ENCODE measurements at places on chromosomes 11 and 22.

GRCh38 chr22:46758121-46758520, 4.3 kb upstream of the TBC1D22A start:
- no peak for DNase-seq

GRCh38 chr11:76670485-76671236, at the start of gene LRRC32:
Gene LRRC32, minus strand, starts transcription at chr11:76670747. Its CDS starts 4,793 bp downstream, at chr11:76665954.
- DNase-seq, result no peak

DNA sequence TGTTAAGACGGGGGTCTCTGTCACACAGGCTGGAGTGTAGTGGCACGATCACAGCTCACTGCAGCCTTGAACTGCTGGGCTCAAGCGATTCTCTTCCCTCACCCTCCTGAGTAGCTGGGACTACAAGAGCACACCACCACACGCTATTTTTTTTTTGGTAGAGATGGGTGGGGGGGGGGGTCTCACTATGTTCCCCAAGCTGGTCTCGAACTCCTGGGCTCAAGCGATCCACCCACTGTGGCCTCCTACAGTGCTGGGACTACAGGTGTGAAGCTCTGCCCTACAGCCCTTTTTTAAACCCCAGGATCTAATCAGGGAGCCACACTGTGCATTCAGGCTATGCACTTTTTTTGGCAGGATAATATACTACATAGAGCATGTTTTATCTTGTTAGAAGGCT, 1.4 kb upstream of the DHCR7 start:
- DNase-seq, result no peak

DNA sequence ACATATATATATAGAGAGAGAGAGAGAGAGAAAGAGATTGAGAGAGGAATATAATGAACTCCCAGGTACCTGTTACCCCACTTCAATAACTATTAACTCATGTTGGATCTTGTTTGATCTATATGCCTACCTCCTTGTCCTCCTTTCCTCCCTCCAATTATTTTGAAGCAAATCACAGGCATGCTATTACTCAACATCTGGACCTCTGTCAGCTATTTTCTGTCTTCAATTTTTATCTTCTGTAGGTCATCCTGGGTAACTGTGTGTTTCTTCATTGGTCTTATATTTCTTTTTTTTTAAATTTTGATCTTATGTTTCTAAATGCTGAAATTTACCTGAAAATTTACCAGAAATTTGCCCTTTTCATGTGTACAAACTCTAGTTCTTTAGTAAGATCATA, 24.8 kb downstream of the UVRAG start:
- peak; percentile 29 for DNase-seq

- peak; percentile 38 for DNase-seq
Measured at GRCh38 chr22:31106001-31106571, 1.3 kb downstream of the SELENOM start.

DNA sequence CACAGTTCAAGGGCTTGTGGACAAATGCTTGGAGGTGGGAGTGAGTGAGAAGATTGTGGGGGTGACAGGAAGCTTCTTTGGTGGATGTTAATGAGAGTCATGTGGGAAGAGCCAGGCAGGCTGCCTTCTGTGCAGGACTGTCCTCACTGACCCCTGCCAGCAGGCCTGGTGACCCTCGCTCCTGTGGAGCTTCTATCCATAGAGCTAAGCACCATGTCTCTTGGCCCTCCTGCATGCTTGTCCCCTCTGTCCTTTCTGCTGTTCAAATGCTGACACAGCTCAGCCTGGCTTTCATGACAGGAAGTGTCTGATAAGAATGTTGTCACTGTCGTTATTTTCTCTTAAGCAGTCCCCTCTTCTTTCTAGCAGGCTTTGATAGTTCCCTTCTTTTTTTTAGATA, 37.6 kb downstream of the NAT10 start:
- no peak for DNase-seq

DNA sequence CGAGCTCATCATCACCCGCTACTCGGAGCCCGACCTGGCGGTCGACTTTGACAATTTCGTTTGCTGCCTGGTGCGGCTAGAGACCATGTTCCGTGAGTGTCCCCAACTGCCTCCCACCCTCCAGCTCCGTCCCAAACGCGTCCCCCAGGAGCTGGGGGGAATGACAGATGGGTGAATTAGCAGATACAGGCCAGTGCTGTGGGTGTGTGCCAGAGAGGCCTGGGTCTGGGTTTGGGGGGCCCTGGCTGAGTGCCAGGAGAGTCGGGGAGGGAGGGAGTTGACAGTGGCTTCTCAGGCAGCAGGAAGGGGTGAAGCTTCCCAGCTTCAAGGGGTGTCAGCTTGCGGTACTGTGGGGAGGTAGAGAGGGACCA, 28.6 kb downstream of the CAPN1 start:
- DNase-seq, result no peak

DNA sequence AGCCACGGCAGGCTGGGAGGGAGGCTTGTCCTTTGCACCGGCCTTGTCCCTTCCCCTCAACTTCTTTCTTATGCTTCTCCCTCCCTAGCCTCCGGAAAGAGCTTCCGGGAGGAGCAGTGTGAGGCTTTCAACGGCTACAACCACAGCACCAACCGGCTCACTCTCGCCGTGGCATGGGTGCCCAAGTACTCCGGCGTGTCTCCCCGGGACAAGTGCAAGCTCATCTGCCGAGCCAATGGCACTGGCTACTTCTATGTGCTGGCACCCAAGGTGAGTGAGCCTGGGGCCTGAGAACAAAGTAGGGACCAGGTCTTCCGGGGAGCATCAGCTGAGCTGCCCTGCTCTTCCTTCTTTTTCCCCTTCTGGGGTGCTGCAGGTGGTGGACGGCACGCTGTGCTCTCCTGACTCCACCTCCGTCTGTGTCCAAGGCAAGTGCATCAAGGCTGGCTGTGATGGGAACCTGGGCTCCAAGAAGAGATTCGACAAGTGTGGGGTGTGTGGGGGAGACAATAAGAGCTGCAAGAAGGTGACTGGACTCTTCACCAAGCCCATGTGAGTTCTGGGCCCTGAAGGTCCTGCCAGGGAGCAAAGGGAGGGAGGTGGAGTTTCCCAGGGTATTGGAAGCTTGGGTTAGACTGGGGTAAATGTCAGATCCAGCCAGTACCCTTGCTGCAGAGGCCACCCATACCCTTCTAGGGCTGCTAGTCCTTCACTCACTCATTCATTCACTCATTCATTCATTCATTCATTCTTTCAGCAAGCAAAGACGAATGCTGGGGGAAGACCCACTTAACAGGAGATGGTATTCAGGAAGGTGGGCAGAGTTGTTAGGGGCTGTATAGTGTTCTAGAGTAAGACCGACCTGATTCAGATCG, 22.6 kb downstream of the ADAMTS15 start:
- no peak for DNase-seq

GRCh38 chr11:118290923-118291322, 13.6 kb upstream of the CD3E start:
- peak; percentile 17 for DNase-seq

- no peak for DNase-seq
Measured at GRCh38 chr11:3613998-3614741, 27.6 kb downstream of the ART5 start.

- DNase-seq, result no peak
Measured at GRCh38 chr11:31030138-31030792, 339.3 kb downstream of the DCDC1 start.

GRCh38 chr22:38353142-38353629, 36.0 kb upstream of the CSNK1E start:
- DNase-seq, result peak; percentile 39

GRCh38 chr22:43570531-43571165, 158.8 kb downstream of the MPPED1 start:
- no peak for DNase-seq

DNA sequence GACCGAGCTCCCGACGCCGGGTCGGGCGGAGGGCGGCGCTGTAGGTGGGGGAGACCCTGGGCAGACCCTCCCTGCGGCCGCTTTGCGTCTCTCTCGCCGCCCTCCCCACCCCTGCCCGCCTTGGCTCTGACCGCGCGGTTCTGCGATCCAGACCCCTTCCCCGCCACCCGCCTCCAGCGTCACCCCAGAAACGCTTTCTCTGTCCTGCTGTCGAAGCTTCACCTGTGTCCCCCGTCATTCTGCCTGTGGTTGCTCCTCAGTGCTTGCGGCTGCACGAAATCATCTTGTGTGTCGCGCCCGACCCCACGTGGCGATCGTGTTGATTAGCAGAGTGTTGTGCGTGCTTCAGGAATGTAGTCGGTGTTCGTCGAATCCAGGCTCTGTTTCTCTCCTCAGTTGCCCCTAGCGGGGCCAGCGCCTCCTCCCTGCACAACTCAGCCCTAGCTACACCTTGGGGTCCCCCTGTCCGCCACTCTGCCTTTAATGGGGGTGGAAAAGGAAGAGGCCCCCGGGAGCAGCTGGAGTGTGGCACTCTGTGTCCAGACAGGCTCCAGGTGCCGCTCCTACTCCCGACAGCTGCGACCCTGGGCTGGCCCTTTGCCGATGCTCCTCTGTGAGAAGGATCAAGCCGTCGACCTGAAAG, 851 bp downstream of the PTDSS2 start:
- peak; percentile 56 for DNase-seq

- DNase-seq, result no peak
Measured at GRCh38 chr22:48868554-48868953, 959.1 kb downstream of the BRD1 start.

GRCh38 chr11:17850336-17850735, 115.8 kb downstream of the KCNC1 start:
- no peak for DNase-seq

DNA sequence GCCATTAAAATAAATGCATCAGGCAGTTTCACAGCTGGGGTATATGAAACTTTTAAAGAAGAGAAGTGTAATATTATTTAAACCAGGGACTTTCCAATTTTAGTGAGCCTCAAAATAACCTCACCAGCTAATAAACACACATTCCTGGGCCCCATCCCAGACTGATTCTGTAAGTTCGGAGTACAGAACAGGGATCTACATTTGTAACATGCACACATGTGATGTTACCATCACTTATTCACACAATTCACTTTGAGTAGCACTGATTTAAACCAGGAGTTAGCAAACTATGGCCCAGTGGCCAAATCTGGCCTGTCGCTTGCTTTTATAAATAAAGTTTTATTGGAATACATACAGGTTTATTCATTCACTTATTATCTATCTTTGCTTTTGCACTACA, 62.0 kb downstream of the STK33 start:
- DNase-seq, result no peak

- no peak for DNase-seq
Measured at GRCh38 chr11:87491381-87491780, 453.6 kb downstream of the TMEM135 start.

- DNase-seq, result no peak
Measured at GRCh38 chr11:111236383-111236782, 9.1 kb upstream of the POU2AF2 start.

- peak; percentile 97 for DNase-seq
Measured at GRCh38 chr11:121417055-121417551, 35.0 kb upstream of the SORL1 start.

GRCh38 chr11:995752-996420, 40.6 kb downstream of the MUC6 start:
- peak; percentile 48 for DNase-seq

GRCh38 chr11:1518301-1518700, 31.7 kb upstream of the MOB2 start:
- DNase-seq, result no peak

GRCh38 chr22:44721213-44721612, 19.2 kb downstream of the PRR5 start:
- no peak for DNase-seq

DNA sequence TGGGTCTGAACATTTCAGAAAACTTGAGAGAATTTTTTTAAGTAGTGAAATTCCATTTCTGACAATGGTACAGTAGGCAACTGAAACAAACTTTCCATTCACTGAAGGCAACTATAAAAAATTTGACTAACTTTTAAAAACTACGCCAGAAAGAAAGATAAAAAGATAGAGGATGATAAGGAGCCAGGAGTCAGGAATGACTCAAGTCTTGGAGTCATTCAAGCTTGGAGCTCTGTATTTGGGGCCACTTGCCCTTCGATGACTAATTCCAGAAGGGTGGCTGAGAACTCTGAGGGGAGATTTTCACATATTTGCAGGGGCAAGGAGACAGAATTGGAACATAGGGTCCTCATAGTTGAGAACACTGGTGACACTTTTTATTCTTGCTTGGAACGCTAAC, 1083.2 kb upstream of the CNTN5 start:
- DNase-seq, result no peak

DNA sequence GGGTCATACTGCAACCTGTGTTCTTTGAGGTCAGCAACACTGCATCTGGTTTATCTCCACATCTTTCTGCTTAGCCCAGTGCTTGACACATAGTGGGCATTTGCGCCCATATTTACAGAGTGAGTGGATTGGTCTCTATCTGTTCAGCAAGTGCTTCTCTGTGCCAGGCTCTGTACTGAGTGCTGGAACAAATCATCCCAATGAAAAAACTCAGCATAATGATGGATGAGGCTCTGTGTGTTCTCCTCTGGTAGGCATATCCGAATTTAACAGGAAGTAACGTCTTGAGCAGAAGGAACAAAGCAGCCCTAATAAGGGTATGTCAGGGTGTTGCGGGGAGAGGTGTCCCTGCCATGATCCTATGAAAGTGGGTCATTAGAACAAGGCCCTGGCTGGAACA, 46.0 kb downstream of the MCM5 start:
- peak; percentile 64 for DNase-seq

GRCh38 chr11:45097721-45098493, 48.5 kb upstream of the PRDM11 start:
- DNase-seq, result peak; percentile 72

DNA sequence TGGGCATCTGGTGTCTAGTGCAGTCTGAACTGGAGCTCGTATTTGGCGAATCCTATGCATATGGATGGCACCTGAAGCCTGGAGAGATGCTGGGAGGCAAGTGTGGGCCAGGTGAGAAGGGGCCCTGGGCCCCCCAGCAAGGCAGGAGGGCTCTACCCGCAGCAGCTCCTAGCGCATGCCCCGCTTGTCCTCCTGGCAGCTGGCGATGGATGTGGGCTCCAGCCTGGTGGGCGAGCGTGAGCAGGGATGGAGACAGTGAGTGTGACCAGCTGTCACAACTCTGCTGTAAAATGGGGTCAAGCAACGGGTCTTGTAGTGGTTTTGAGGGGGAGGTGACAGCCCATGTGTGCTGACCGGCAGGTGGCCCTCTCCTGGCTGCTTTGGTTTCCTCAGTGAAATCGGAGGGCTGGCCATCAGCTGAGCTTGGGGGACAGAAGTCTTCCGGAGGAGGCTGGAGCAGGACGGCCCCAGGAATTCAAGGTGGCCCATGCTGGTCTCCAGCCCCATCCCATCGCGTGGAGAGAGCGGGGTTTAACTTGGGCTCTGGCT, 12.0 kb downstream of the FRMD8 start:
- DNase-seq, result no peak

DNA sequence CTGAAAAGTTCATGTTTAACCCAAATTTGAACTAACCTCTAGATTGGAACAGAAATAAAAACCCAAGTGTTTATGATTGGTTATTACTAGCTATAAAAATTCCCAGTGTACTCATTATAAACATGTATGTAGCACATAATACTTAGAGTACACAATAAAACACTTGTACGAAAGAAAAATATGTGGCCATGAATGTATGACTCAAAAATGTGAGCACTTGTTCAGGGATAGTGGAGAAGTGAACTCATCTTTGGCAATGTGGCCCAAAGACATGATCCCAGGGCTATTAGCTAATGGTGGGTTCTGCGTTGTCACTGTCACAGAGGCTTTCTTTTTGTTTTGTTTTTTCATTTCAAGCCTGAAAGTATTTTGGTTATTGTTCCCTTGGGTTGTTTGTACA, 72.0 kb downstream of the PPFIBP2 start:
- DNase-seq, result no peak

- DNase-seq, result peak; percentile 44
Measured at GRCh38 chr22:41021613-41022454, 70.6 kb upstream of the EP300 start.
